ENCODE measurements at places on chromosomes 1 and 21.
A peak's percentile ranks its signal among the peaks of the same experiment; 100 is the strongest.

DNA sequence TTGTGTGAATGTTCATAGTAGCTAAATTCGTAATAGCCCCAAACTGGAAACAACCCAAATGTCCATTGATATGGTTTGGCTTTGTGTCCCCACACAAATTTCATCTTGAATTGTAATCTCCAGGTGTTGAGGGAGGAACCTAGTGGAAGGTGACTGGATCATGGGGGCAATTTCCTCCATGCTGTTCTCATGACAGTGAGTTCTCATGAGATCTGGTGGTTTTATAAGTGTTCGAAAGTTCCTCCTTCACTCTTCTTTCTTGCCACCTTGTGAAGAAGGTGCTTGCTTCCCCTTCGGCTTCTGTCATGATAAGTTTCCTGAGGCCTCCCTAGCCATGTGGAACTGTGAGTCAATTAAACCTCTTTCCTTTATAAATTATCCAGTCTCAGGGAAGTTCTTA, 11.3 kb downstream of the UBE2G2 start:
- DNase-seq = no peak

- peak; percentile 44 for DNase-seq
These were observed 561 bp upstream of the COQ8A start for GRCh38 chr1:226939438-226940028.

- DNase-seq = no peak
These were observed 9.8 kb downstream of the SCMH1 start for GRCh38 chr1:41232305-41232704.

DNA sequence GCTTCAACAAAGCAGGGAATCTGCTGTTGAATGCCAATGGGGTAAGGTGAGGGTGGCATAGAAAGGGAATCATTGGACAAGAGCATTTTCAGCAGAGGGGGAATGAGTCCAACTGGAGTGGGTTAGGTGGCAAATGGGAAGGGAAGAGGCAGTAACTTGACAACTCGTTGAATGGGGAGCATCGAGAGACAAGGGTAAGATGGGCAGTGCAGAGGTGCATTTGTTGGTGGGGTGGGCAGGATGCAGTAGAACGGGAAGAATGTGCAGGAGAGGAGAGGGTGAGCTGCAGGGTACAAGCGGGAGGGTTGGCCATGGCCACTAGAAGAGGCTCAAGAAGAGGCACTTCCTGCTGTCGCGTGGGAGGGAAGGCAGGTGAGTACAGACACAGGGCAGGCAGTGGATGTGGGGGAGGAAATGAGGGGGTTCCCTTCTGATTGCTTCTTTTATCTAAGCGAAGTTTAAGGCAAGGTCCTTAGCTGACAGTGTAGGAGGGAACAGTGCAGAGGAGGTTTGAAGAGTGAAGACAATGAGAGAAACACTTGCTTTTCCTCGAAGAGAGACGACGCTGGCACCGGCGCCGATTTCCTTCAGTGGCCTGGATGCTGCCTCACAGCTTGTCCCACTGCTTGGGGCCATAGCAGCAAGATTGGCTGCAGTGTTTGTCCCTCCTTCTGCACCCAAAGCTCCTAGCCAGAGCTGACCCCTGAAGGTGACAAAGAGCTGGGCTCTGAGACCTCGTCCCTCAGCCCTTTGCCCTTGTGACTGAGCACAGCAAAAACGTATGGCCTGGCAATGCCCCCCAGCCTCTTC, 3.2 kb upstream of the IKBKE start:
- DNase-seq = no peak

- DNase-seq = no peak
These were observed 5.2 kb downstream of the TMCO1 start for GRCh38 chr1:165763442-165763841.

DNA sequence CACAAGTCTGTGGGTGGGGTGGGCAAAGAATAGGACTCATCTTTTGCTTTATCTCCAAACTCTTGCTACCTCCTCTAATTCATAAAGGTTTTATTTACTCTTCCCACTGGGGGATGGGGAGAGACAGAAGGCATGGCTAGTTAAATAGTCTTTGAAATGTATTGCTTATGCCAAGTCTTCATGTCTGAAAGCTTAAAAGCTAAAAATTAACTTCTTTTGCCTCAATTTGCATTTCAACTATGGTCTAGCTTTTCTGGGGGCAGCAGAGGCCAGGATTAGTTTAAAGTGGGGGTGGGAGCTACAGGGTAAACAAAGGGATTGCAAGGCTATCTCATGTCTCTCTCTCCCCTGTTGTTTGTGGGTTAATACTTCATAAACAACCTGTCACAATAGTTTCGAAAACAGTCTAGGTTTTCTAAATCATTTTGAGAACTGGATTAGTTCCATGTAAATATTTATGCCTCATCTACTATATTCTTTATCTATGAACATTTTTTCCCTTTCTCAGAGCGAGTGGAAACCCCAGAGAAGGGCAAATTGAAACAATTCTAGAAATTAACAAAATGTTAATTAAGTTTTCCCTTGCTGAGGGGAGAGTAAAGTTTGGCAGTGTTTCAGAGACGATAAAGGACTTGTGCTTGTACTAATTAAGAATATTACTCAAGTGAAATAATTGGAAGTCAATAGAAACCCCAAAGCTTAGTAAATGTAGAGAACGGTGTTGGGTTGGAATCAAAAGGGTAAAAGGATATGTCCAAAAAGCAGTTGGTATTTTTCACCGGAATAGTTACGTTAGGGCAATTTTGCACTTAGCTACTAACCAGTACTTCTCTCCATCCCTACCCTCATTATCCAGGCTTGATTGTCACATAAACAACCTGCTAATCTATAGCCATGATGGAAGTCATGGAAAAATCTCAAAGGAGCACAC, 182.2 kb downstream of the GIPC2 start:
- DNase-seq = no peak

DNA sequence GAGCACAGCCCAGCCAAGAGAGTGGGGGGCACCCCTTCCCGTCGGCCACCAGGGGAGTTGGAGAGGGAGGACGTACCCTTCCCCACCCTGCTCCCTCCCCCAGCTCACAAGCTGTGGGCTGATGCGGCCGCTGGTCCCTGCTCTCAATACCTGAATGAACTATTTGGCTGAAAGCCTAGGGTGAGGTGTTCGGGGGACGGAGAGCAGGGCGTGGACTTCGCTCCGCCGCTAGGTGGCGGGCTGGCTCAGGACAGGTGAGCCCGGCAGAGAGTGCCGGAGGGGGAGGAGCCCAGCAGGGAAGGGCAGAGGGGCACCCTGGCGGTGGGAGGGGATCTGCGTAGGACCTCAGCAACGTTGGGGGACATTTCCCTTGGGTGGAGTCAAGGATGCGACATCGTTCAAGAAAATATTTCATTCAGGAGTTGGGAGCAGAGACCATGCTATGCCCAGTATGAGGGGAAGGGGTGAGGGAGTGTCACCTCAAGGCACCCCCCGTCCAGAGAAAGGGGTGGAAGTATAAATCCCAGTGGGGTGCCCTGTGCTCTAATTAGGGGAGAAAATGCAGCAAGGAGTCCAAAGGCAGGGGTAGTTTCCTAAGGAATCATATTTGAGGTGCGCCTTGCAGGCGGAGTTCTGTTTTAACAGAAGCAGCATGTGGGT, 12.0 kb upstream of the RHBG start:
- peak; percentile 37 for DNase-seq

- no peak for DNase-seq
These were observed 2.5 kb downstream of the BACE2 start for GRCh38 chr21:41170442-41170841.

- DNase-seq = no peak
These were observed 47.1 kb downstream of the MYSM1 start for GRCh38 chr1:58652651-58653184.

GRCh38 chr1:82086739-82087138, 286.0 kb downstream of the ADGRL2 start:
- DNase-seq = no peak

DNA sequence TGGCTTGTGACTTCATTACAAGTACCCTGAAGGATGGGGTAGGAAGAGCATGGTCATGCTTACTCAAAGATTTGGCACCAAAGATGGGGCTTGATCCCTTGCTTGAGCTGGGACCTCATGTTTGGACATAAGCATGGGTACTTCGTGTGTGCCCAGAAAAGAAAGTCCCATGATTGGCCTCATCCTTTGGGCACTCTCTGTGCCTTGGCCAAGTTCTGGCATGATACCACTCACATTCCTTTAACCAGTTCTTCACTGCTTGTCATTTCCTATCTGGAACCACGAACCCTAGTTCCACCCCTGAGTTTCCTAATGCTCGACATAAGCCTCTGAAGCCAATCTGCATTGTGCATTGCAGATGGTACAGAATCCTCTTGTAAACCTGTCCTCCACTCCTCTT, 107.0 kb downstream of the NAV1 start:
- no peak for DNase-seq

- DNase-seq = no peak
These were observed 366.3 kb downstream of the RPS6KC1 start for GRCh38 chr1:213417225-213417820.

GRCh38 chr1:223257856-223258550, 106.0 kb downstream of the SUSD4 start:
- no peak for DNase-seq

DNA sequence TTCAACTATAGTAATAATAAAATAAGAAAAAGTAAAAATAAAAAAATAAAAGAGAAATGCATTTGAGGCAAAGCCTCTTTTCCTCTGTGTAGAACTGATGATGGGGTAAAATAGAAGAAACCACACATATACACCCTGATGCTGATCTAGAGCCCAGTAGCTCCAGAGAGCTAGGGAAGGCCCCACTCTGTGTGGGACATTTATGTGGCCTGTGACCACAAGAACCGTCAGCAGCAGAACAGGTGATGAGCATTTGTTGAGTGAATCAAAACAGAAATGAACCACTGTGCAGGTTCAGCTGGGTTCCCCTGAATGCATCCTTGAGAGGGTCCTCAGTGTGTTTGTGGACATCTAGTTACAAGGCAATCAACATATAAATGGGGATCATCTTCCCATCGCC, 221.8 kb upstream of the HOOK1 start:
- no peak for DNase-seq

GRCh38 chr1:222195857-222196256, 352.0 kb downstream of the HHIPL2 start:
- DNase-seq = no peak

DNA sequence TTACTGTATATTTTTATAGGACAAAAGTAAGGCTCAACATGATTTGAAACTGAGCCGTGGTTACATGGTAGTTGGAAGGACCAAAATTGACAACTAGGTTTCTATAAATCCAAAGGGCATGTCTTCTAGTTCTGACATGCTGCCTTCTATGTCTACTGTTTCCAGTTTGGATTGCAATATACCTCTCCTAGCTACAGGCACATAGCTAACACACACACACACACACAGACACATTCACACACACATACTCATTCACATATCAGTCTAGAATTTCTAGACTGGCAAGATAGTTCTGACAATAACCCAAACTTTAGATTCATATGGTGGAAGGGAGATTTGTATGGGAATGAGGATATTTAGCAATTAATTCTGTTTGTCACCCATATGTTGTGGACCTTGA, 544.8 kb upstream of the CAMK1G start:
- no peak for DNase-seq

Data from stimulated activated CD8-positive, alpha-beta memory T cell treated with anti-CD3 and anti-CD28 coated beads, Interleukin-12 subunit alpha, Interleukin-12 subunit beta, amount 100 ng/mL, for 4 hours (primary cell).